ENCODE measurements at places on chromosomes 13 and 19. TPM values are rescaled to one million over a fixed set of nuclear protein-coding genes. Genes with fewer than 3 reads are reported as not detected.

RFPL4AL1 gene
- not detected for total RNA-seq

CDC37 gene
- 141 TPM for total RNA-seq

PNMA8A gene
- 0.80 TPM for total RNA-seq

ATP1A3 gene
- not detected for total RNA-seq

LYPD3 gene
- total RNA-seq = 17.6 TPM

Data from breast epithelium (tissue), 4 donors.